Adipocyte (in vitro differentiated cells): ENCODE measurements at places on chromosomes 2 and 18.

GRCh38 chr2:64243081-64244036, 99.1 kb upstream of the PELI1 start:
- no peak for DNase-seq

DNA sequence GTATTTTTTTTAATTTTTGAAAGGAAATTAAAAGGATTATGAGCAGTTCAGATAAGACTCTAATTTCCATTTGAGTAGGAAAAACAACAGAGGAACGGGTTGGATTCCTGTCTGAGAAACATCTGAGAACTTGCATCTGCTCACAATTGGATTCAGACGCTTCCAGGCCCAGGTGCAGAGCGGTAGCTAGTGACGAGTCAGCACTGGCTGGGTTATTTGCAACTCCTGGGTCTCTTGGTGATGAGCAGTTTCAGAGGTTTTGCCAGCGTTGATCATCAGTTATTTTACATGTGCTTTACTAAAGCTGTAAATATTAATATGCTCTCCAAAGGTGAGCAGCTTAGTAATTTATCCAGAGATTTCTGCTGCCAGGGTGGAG, 39.1 kb upstream of the B3GNT7 start:
- DNase-seq: no peak

DNA sequence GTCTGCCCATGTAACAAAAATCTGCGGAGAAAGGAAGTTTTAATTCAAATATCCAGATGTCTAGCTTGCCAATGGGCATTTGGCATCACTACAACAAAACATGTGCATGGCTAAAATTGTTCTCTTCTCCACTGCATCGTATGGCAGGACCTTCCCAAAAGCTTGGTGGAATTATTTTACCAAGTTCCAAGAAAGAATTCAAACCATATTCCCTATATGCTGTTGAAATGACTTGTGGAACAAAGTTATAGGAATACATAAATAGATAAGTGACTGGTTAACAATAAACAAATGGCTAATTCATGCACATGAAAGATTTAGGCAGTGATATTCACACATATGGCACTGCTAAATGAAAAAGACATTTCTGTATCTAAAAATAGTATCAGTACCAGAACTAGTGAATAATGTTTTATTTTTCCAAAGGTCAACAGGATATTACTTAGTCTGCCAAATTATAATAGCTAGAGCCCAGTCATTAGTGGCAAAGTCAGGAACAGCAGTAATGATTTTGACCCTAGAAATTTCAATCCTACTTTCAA, 425.4 kb upstream of the VRK2 start:
- DNase-seq: no peak

DNA sequence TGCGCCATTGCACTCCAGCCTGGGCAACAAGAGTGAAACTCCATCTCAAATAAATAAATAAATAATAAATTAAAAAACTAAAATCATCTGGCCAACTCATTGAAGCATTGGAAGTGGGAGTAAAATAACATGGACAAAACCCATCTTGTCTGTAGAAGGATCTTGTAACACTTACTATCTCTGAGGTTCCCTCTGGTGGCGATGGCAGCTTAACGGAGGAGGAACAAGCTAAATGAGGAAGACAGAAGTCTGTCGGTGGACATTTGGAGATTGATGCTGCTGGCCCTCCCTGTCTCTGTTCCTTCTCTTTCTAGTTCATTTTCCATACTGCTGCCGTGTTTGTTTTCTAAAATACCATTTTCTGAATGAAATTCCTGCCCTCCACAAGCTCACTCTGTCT, 43.4 kb downstream of the ZCCHC2 start:
- DNase-seq: no peak

DNA sequence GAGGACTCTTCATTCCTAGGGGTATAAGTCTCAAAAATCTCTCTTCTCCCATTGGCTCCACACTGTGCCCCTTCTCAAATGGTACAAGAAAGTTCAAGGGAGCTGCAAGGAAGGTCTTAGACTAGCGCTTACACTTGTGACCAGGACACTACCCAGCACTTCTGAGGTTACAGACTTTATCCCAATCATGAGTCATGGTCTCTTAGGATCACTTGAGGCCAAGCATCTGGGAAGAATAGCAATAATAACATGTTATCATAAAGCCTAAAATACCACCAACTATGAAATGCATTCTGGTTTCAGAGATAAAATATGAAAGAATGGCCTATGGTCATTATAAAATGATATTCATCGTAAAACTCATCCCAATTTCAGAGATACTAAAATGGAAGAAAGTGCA, 309.9 kb upstream of the PKDCC start:
- DNase-seq: no peak

DNA sequence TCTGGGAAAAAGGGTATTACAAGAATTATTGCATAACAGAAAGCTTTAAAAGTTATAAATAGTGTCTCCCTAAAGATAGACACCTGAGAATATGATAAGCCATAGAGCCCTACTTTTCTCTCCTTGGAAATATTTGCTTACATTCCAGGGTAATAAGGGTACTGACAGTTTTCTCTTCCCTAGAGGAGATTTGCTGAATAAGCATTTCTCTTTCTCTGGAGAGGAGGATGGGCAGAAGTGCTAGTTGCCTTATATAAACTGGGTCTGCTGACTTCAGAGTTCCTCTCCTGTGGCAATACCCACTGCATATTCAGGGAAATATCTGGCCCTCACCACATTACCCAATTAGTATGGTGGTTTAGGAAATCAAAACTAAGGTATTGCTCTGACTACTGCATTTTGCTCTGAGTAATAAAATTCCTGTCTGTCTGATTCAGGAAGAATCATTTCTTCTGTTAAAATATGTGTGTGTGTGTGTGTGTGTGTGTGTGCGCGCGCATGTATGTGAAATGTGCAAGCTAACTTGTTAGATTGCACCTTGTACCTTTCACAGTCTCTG, 1391.3 kb downstream of the DSC3 start:
- no peak for DNase-seq

- peak; percentile 47 for DNase-seq
Observed at GRCh38 chr2:215499331-215499730, 63.5 kb upstream of the FN1 start.

- DNase-seq: peak; percentile 24
Observed at GRCh38 chr2:183010112-183010511, 28.1 kb downstream of the NCKAP1 start.

DNA sequence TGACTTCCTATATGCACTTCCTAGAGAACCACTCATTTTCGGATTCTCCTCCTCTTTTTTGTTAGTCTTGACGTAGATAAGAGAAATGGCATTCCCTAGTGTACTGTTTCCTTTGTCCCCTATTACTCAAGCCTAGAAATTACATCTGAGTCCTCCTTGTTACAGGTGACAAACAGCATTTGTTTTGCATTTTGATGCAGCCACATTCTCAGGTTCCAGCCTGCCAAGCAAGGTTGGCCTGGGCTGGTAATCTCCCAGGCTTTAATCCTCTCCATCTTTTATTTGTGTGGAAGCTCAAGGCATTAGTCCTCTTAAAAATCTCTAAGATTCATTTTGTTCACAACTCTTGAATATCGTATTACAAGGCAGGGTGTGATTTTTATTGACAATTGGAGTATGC, 318.0 kb upstream of the NRP2 start:
- DNase-seq: no peak

GRCh38 chr2:19860022-19860421, 41.8 kb downstream of the TTC32 start:
- no peak for DNase-seq

DNA sequence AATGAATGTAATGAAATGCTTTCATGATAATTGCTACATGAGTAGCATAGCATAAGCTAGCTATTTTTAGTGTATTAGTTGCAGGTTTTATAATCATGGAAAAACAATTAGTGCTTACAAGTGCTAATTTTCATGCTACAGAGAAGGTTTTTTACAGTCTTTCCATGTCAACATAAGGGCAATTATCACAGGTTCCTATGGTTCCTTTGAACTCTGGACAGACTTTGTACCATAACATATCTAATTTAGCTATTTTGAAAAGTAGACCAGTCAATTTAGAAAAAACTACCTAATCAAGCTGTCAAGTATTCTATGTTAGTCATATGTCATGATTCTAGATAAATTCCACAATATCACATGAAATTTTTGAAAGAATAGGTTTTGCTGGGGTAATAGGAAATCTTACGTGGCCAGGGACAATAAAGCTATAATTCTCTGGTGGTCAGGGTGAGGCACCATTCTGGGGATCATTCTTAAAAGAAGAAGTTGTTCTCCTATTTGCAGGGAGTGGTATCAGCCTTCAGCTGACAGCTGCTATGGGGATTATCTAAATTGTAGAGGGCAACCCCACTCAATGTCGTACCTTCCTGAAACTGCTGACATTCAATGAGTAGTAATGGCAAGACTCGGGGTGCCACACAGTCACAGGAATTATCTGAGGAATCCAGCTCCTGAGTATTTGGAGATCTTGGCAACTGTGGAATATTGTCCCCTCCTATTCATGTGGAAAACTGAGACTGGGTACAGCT, 724.0 kb upstream of the LINC00305 start:
- DNase-seq: no peak

GRCh38 chr2:190882411-190882766, 1.8 kb downstream of the GLS start:
- DNase-seq: no peak

GRCh38 chr2:16763056-16763455, 97.4 kb upstream of the CYRIA start:
- DNase-seq: no peak

- DNase-seq: peak; percentile 86
Observed at GRCh38 chr2:202278944-202279343, 13.4 kb downstream of the NOP58 start.

- no peak for DNase-seq
Observed at GRCh38 chr2:1253629-1254028, 159.6 kb upstream of the TPO start.

DNA sequence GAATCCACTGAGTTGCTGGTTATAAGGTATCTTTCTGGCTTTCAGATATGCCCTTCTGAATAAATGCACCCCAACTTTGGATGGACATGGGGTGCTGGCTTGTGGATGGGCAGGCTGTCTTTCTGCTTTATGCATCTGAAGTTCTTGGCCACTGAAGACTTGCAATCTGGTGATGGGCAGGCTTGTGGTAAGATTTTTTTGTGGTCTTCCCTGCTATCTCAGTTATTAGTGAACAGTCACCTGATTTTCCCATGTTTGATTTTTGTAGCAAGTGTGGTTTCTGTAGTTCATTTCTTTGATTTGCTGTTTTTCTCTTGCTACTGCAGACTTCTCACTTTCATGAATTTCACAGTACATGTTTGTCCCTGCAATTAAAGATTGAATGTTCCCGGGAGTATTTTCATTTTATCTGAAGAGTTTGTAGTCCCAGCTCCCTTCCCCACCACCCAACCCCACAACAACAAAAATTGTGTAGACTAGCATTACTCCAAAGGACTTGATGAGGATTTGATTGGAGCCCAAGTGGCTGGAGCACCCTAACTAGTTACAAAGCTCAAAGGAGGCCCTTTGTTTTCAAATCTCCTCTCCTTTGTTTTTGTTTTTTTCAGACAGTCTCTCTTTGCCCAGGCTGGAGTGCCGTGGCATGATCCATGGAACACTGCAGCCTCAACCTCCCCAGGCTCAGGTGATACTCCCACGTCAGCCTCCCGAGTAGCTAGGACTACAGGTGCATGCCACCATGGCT, 63.6 kb upstream of the MGAT5 start:
- no peak for DNase-seq

DNA sequence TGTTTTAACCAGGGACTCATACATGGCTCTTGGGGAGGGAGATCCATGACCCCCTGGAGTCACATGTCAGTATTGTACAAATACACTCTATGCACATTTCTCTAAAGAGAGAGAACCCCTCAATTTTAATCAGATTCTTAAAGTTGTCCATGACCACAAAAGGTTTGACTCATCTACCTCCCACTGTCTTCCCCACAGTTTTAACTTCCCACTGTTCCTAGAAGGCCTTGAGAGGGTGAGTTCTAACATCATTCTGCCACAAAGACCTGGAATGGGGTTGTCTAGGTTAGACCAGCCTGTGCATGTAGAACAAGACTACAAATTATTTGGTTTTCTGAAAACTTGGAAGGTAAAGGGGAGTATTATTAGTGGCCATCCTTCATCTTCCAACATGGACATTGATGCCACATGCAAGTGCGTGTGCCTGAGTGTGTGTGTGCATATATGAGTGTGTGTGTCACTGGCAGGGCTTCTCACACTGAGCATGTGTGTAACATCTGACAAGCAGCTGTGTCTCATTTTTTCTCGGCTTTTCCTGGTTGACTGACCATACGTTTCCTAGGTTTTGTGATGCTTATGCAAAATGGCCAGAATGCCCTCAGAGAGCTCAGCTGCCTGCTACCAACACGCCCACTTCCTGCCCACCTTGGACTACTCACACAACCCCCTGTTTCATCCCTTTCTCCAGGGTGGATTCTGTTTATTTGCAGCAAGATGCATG, 94.6 kb upstream of the LGALSL start:
- DNase-seq: no peak

DNA sequence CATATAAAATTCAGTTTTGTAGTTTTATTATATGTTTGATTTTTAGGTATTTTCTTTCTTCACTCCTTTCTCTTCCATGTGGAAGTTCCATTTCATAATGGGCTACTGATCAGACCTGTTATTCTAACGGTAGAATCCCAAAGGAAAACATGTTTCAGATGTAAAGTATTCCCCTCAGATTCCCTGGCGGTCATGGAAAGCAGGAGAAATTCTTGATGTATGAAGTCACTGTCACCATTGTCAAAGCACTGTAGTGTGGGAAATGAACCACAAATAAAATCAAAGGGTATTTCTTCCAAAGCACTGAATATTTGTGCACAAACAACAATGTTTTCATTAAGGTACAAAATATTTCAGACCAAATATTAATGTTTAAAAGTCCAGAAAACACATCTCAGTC, 237.3 kb upstream of the KLHL14 start:
- DNase-seq: peak; percentile 18

DNA sequence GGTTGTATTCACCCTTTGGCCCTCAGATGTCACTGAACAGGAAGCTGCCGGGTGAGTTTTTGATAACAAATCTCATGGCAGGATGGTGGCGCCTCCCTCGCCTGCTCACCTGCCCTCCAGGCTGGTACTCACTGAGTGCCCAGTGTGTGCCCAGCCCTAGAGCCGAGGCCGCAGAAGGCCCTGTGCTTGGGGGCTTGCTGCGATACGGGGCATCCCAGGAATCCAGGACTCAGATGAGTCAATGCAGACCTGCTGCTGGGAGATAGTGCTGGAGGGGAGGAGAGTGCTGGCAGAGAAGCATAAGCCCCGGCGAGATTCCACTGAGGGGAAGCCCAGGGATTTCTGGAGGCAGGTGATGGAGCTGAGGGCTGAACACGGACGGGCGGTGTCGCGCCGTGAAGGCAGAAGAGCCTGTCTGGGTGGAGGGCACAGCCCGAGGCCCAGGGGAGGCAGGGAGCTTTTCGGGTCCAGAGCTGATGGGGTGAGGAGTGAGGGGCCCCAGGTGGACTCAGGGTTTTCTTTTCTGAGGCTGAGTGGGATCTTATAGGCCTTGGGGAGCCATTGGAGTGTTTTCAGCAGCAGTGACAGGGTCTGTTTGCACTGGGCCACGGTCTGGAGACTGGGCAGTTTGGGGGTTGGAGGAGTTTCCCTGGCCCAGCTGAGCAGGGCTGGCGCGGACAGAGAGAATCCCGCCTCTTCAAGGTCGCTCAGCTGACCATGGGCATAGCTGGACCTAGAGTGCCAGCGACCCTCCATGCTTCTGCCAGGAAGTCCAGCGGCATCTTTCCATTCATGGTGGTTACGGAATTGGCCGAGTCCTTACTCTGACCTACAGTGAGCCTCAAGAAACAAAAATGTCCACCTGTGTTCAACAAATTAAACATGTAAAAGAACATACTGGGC, 35.5 kb downstream of the LDLRAD4 start:
- DNase-seq: no peak

- peak; percentile 86 for DNase-seq
Observed at GRCh38 chr18:73688851-73689711, 458.6 kb downstream of the FBXO15 start.
